Lower lobe of right lung (tissue), 2 donors: ENCODE measurements at places on chromosomes 3 and 15.
A peak's percentile ranks its signal among the peaks of the same experiment; 100 is the strongest.

DNA sequence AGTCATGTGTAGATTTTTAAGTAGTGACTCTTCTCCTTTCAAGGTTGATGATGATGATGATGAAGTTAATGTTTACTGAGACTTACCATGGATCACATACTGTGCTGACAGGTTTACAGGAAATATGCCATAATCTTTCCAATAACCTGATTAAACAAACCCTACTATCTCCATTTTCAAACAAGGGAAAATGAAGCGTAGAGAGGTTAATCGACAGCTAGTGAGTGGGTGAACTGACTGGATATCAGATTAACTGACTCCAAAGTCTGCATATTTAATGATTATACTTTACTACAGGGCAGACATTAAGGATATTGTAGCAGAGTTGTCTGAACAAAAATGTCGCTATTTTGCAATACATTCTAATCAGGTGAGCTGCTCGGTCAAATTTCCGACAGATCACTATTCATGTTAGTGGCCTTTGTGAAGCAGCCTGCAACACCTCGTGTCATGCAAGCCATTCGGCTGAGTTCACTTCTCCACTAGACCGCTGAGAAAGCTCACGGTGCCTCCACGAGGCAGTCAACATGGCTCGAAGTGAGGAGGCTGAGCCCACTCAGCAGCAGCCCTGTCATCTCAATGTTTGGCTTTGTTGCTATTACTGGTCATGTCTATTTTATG is 264.2 kb downstream of the NFKBIZ start:
- no peak for DNase-seq

DNA sequence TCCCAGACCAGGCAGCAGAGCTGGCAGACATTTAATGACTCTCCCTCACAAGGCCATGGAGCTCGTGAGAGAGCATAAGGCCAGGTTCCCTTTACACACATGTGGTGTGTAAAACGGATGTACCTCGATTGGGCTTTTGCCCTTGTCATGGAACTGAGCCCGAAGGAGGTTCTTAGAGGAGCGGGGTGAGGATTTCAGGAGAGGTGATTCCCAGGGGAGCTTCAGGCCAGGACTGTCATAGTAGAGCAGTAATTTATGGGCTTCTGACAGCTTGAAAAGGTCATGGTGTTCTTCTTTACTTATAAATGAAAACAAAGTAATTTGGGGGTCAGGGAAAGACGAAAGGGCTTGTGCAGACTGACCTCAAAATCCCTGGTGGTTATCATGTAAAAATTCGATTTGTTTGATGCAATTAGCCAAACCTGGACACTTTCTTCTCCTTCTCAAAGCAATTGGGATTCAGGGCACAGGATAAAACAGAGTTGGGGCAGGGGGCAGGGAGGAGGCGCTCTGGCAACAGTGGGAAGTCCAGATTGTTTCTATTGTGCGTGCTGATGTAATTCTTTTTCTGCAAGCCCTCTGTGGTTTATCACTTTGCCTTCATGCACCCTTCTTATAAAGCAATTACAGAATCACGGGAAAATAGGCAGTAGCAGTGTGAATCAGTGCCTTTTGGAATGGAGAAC is 51.0 kb downstream of the CACNA1D start:
- no peak for DNase-seq

- DNase-seq: no peak
Measured at GRCh38 chr3:97138914-97139541, 324.6 kb downstream of the EPHA6 start.

GRCh38 chr15:64046421-64047153 is at the start of gene DAPK2:
DAPK2 (minus strand) TSS chr15:64046485; CDS start chr15:64040261, 6,224 bp downstream.
- DNase-seq: peak; percentile 85
